Mesenteric fat pad (tissue), 1 donor: ENCODE measurements at places on chromosomes 13 and 19. TPM values are rescaled to one million over a fixed set of nuclear protein-coding genes. Genes with fewer than 3 reads are reported as not detected.

- DNase-seq, result no peak
Observed at GRCh38 chr13:52001120-52001731, 10.0 kb downstream of the ATP7B start.

DNA sequence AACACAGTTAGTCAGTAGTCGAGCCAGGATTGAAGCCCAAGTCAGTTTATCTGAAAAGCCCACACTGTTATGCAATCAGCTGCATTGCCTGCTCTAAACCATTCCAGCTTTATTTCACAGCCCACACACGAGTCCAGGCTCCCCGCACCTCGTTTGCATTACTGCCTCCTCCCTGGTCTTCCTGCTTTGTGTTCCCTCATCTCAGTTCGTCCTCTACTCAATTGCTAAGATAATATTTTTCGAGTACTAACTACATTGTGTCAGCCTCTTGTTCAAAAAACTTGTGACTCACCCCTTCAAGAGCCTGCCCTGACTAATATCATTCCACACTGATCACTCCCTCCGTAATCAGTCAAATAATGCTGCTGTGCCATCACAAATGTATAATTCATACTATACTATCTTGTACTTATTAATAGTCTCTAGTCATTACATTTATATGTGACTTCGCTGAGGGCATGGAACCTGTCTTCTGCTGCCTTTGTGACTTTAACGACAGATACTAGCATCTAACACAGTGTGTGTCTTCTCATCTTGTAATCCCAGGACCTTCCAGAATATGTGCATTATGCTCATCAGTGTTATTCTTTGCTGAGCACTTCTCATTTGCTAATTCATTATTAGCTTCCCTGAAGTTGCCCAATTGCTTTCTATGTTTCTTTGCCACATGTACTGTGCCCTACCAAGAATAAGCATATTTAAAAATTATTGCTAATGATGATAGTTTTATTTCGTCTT lies 26.2 kb upstream of the WDFY2 start:
- no peak for DNase-seq

DNA sequence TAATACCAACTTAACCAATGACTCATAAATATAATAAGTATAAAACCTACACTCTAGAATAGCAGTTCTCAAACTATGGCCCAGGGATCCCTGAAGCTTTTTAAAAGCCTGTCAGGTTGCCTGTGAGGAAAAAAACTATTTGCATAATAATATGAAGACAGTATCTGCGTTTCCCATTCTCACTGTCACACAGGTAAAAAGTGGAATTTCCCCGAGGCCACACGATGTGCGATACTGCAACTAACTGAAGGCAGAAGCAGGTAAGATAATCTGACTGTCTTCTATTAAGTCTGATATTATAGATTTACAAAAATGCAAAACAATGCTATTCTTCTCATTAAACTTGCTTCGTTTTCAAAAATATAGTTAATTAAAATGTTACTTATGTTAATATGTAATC lies 52.5 kb upstream of the EEF1AKMT1 start:
- no peak for DNase-seq

DNA sequence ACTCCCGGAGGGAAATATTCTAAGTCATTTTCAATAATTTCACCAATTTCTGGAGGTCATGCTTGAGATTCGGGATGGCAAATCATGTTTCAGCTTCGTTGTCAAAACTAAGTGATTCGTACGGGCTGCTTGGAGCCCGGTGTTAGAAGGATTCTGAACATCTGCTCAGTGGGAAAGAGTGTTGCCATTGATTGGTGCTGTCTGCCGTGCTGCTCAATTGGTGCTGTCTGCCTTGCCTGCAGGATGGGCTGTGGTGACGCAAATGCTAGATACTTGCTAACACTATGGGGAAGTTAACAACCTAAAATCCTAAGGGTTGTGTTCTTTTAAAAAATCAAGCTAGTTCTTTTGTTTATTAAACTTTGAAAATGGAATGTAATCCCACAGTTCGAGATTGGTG lies 17.3 kb upstream of the CACNG8 start:
- DNase-seq, result no peak

GRCh38 chr13:40874138-40874779 lies 84.8 kb downstream of the SLC25A15 start:
- no peak for DNase-seq

GRCh38 chr19:58277748-58278540 lies 811 bp upstream of the ZNF8 start:
- no peak for DNase-seq

GRCh38 chr13:32107474-32107873 lies 75.9 kb downstream of the FRY start:
- DNase-seq, result no peak

DNA sequence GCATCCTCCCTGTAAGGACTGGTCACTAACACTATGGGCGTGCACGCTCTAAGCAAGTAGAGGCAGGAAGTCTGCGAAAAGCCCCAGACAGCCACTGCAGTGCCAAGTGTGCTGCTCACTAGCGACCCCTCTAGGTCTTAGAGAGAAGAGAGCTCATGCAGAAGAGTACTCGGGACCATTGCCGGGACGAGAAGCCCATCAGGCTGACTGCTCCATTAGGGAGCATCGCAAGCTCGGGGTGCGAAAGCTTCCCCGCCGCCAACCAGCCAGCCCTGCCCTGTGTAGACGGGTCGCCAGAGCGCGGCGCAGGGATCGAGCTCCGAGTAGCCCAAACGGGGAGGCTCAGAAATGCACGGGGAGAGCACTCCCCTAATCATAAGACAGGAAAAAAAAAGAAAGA lies 16.6 kb downstream of the POU4F1 start:
- DNase-seq, result no peak

DNA sequence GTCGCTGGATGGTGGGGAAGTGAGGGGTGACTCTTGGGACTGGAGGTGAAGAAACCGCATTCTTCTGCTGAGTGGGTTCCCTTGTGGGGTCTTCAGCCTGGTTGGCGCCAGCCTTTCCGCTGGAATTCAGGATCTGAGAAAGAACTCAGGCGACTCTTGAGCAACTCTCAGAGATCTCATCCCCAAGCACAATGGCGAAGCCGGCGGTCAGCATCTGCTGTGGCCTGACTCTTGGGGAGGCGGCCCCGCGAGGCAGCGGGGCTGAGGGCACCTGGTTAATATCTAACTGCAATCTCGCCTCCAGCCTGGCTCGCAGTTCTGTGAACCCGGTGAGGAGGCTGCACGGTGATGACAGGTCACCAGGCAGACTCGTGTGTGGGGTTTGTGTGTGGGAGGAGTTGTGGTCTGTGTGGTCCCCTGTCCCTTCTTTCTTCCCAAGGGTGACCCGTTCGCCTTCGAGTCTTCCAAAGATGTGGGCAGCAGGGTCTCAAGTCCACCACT lies 883 bp downstream of the ZNF441 start:
- no peak for DNase-seq

- DNase-seq, result no peak
Observed at GRCh38 chr13:46816371-46816770, 19.4 kb upstream of the ESD start.

CGB8 gene
- not detected for total RNA-seq

ELANE gene
- total RNA-seq, result 1.3 TPM

GPR18 gene
- not detected for total RNA-seq

SLAIN1 gene
- total RNA-seq, result 1.9 TPM

SIGLECL1 gene
- total RNA-seq, result not detected

LAIR1 gene
- total RNA-seq, result 63.8 TPM

NALCN gene
- 0.19 TPM for total RNA-seq

GYS1 gene
- total RNA-seq, result 82.0 TPM
